ENCODE measurements at places on chromosomes 5 and 9. TPM values are rescaled to one million over a fixed set of nuclear protein-coding genes. Genes with fewer than 3 reads are reported as not detected.

- no peak for DNase-seq
These were observed 63.6 kb downstream of the SNX18 start for GRCh38 chr5:54580997-54581811.

DNA sequence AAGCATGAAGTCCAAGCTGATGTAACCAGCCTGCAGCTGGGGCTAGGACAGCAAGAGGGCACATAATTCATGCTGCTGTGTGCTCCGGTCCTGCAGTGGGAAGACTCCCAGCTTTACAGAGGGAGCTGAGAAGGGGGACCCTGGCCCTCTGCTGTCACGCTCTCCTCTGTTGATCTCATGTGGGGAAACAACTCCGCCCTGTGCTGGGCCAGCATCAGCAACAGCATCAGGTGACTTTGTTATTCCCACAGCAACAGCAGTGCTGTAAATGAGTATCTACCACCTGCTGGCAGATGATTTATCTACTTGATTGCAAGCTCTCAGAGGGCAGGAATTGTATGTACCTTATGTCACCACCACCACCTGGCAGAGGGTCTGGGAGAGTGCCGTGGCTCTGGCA, 176.2 kb downstream of the COL23A1 start:
- no peak for DNase-seq

DNA sequence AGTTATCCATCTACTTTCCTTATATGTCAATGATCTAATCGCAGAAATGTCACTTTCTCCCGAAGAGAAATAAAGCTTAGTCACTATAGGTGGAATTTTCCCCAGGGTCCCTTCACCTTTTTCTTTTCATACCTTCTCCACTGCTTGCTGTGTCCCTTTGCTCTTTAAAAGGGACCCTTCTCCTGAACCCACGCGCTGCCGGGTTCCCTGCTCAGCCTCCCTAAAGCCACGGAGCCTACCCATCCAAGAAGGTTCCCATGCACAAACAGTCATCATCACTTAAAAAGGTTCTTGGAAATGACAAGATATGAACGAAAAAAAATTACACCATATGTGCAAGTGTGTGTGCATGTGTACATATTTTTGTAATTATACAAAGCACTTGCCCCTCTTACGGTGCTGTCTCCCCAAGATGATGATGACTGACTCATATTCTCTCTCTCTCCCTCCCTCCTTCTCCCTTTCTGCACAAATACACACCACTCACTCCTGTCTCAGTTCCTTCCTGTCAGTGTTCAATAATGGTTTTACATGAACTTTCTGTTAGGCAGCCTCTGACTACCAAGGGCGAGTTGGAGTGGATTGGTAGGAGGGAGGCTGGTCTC, 1.5 kb upstream of the PTPRD start:
- DNase-seq = no peak

DNA sequence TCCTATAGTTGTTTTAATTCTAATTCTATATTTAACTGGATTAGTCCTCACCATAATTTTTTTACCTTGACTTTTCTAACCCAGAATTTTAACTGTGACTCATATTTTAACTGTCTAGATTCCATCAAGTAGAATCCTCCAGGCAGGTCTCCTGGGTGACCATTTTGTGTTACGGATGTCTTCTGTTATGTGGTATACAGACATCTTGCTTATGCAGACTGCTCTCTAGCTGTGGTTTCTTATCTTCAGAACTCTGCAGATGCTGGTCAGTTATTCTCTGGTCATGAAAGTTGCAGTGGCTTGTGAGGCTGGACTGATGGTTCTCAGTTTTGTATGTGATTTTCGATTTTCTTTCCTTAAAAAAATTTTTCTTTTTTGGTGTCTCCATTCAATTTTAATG, 139.4 kb downstream of the ATG10 start:
- no peak for DNase-seq

DNA sequence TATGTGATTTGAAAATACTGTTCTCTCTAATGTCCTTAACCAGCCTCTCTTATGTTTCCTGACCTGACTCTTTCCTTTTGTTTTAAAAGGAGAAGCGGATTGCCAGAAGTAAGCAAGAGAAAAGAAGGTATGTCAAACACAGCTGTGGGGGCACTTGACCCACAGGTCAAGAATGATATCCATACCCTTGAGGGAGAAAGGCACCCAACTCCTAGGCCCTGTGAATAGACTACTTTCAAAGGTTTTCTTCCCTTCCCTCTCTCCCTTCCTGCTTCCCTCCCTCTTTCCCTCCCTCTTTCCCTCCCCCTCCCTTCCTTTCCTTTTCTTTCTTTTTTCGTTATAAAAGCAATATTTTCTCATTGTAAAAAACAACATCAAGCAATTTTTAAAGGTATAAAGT, 306.8 kb downstream of the TRPM3 start:
- DNase-seq = no peak

DNA sequence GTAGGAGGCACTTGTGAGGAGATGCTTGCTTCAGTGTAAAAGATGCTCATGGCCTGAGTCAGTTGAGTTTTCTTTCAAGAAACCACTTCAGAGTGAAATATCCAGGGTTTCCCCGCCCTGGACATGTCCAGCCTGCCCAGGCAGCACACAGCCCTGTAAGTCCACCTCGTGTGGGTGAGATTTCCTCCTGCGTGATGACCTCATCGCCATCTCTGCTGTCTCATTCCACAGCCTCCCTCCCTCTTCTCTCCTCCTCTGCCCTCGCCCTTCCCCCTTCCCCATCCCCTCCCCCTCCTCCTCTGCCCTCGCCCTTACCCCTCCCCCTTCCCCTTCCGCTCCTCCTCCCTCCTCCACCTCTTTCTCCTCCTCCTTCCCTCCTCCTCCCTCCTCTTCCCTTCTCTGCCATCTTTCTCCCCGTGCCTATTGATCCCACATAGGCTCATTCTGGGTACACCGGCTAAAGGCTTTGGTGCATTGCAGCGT, 34.0 kb upstream of the NCS1 start:
- DNase-seq = no peak

DNA sequence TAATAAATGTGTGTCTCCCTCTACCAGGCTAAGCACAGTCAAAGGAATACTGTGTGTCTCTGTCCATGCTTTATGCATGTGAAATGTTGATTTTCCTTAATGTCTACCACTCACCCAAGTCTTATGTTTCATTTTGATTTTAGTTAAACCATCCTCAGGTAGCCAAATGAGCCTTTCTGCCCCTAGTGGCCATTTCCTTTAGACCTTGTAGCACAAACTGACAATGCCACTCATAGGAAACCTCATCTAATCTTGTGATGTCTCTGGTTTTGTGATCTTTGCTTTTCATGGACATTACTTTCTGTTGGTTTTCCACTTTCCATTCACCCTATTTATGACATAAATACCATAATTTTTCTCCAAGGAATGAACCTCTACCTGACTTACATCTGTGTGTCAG, 820.8 kb downstream of the MAT2B start:
- no peak for DNase-seq

GRCh38 chr5:41973887-41974286, 48.8 kb downstream of the FBXO4 start:
- DNase-seq = no peak

- DNase-seq = no peak
These were observed 10.8 kb upstream of the PLIN2 start for GRCh38 chr9:19138084-19138483.

GRCh38 chr9:137521405-137521985, 28.7 kb downstream of the PNPLA7 start:
- no peak for DNase-seq

- no peak for DNase-seq
These were observed 1059.8 kb upstream of the DMAC1 start for GRCh38 chr9:8859416-8859815.

DNA sequence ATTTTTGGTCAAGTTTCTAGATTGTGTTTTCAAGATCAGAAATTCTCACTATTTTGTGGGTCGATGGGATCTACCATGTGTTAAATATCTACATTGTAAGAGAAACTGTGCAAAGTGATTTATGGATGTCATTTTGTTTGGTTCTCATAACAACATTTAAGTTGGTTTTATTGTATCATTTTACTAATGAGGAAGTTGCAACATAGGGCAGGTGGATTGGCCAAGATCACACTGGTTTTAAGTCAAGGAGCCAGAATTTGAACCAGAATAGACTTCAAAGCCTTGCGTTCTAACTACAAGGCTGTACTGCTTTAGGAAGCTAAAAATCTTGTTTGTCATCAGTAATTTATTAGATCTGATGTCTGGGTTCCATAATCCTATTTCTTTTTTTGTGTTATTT, 23.4 kb downstream of the SH3TC2 start:
- DNase-seq = no peak

DNA sequence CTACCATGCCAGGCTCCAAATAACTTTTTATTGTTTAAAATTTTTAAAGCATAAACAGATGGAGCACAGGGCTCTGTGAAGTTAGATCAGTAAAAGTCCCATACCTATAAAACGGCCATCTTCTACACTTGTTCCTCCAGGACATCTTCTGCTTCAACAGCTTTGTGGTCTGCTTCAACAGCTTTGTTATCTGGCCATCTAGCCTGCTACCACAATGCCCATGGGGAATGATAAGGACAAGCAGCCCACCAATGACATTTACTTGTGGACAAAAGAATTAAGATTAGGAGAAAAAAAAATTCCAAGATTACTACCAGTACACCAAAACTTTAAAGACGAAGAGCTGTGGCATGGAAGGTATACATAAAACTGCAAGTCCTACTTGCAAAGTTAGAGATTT, 2.2 kb upstream of the VPS13A start:
- DNase-seq = no peak

- no peak for DNase-seq
These were observed 4.4 kb upstream of the CD180 start for GRCh38 chr5:67200809-67201562.

DNA sequence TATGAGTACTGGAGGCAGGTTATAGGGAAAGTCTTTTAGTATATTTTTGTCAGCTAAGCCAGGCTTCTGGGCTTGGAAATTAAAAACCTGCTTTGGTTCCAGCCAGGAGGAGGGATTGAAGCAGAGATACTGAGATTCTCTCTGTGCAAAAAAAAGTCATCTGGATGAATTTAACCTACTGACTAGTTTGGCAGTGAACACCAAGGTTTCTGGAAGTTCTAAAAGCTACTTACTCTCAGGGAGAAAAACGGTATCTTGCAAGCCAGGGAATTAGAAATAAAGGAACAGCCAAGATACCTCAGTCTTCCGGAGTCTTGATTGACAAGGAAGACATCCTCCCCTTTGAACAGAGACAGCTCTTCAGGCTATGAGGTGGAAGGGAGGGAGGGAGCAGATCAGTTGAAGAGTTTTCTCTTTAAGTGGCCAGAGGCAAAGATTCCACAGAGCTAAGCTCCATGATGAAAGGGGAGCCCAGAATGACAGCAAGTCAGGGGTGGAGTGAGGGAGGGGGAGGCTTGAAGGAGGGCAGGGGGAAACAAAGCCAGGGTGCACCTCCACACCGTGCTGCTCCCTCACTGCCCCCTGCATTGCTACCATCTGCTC, 8.3 kb upstream of the ZBTB34 start:
- DNase-seq = no peak

DNA sequence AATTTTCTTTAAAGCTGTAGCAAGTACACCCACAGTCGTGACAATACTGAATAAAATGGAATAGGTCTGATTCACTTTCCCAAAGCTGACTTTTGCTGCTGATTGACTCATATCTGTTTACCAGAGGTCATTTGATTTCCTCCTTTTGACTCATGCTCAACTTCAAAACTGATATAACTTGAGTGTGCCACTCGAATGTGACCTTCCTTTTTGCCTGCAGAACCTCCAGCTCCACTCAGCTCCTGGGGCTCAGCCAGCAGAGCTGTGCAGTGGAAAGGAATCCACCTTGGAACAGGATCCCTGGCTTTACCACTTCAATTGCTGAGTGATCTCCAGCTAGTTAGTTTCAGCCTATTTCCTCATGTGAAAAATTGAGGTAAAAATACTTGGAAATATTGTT, 84.1 kb downstream of the FEM1C start:
- DNase-seq = peak; percentile 64

- no peak for DNase-seq
These were observed 2.7 kb upstream of the NSMF start for GRCh38 chr9:137461663-137462395.

- DNase-seq = no peak
These were observed 98.5 kb downstream of the SNX18 start for GRCh38 chr5:54616031-54616430.

GRCh38 chr9:105479846-105480245, 32.0 kb downstream of the FSD1L start:
- no peak for DNase-seq

GRCh38 chr5:170626507-170627150, 122.8 kb downstream of the KCNIP1 start:
- DNase-seq = no peak

DNA sequence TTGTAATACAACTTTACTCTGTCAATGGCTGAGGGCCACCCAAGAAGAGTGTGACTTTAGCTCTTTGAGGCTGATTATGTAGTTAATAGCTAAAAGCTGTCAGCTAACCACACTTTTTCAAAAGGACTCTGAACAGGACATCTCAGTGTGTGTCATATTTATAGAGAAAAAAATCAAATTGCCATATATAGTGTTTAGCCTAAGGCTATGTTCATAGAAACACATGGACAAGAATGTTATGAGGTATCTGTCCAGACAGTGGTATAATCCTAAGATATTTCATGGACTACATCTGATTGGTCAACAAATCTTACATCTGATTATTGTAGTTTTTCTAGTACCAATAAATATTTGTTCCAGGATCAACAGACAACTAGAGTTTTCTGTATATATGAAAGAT, 42.1 kb upstream of the CDH18 start:
- no peak for DNase-seq

DNA sequence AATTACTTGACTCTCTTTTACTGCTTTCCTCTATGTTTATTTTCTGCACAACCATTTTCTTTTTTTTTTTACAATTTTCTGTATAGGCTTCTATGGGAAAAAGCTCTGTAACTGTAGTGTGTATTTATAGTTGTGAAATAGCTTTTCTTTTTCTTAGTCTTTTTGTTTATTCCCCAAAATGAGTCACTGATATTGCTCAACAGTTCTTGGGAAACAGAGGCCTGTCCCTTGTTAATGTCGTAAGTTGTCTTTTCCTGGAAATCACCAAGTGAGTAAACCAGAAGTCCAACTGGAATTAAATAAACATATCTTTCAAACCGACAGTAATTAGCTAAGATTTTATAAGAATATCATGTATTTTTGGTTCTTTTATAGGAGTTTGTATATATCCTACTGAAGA, 325.1 kb upstream of the PRR16 start:
- peak; percentile 9 for DNase-seq

DNA sequence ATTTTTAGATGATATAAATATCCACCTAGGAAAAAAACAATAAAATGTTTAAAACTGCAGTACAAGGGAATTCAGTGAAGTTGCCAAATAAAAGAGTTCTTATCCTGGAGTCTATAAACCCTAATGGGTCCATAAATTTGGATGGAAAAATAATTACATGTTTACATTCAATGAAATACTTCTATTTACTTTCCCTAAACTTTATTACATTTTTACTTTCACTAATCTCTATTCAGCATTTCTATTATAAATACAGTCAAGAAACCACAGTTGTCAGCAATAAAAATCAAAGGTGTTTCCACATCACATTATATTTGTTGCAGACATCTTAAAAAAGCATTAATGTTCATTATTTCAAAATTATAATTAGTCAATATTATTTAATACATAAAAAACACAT, 118.6 kb downstream of the FBXL17 start:
- no peak for DNase-seq

The PAM gene
- total RNA-seq = 272 TPM

The FAM200C gene
- total RNA-seq = 2.2 TPM

The MLANA gene
- not detected for total RNA-seq

The DBH gene
- total RNA-seq = not detected

The RALGPS1 gene
- 5.9 TPM for total RNA-seq

The SOHLH1 gene
- total RNA-seq = not detected

The SEMA4D gene
- total RNA-seq = 5.6 TPM

The TAF11L5 gene
- not detected for total RNA-seq

The FRMD3 gene
- 6.1 TPM for total RNA-seq

The IL12B gene
- total RNA-seq = not detected
